ENCODE measurements at places on chromosomes 3 and 15.

- no peak for DNase-seq
Measured at GRCh38 chr15:33315044-33315443, 4.3 kb downstream of the RYR3 start.

GRCh38 chr3:193347521-193348501, 30.7 kb downstream of the ATP13A5 start:
- DNase-seq, result no peak

GRCh38 chr15:101209285-101209845, 42.5 kb downstream of the CHSY1 start:
- no peak for DNase-seq

DNA sequence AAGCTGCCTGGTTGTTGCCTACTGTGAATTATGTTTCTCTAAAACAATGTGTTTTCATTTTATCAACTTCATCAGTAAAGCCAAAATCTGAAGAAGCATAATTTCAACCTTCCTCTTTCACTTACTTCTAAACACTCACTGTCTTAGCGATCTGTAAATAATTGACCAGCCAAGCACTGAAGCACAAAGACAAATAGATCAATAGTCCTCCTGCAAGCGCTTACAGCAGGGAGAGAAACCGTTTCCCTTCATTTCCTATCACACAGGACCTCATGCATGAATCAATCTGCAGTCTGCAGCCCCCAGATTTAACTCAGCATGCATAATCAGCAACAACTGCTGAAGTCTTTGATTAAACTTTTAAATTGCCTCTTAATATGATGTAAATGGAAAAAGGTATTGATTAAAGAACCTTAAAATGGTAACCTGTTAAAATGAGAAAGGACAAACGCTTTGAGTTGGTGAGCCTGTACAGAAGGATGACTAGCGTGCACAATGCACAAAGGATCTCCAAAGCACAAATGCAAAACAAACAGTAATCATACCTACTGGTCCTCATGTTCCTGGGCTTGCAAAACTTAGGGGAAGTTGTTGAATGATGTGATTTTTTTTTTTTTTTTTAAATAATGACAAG, 370.2 kb upstream of the ZNF385D start:
- DNase-seq, result no peak

GRCh38 chr3:132606085-132606484, 9.0 kb downstream of the ACKR4 start:
- DNase-seq, result no peak

GRCh38 chr3:52705688-52706686, at the start of the genes GLT8D1 and SPCS1:
Gene GLT8D1, minus strand, starts transcription at chr3:52705791. Its CDS starts 5,331 bp downstream, at chr3:52700460.
Gene SPCS1, plus strand, starts transcription at chr3:52706106. Its CDS starts 141 bp downstream, at chr3:52706247.
- peak; percentile 86 for DNase-seq

GRCh38 chr15:100222349-100222715, 119.4 kb downstream of the ADAMTS17 start:
- no peak for DNase-seq

DNA sequence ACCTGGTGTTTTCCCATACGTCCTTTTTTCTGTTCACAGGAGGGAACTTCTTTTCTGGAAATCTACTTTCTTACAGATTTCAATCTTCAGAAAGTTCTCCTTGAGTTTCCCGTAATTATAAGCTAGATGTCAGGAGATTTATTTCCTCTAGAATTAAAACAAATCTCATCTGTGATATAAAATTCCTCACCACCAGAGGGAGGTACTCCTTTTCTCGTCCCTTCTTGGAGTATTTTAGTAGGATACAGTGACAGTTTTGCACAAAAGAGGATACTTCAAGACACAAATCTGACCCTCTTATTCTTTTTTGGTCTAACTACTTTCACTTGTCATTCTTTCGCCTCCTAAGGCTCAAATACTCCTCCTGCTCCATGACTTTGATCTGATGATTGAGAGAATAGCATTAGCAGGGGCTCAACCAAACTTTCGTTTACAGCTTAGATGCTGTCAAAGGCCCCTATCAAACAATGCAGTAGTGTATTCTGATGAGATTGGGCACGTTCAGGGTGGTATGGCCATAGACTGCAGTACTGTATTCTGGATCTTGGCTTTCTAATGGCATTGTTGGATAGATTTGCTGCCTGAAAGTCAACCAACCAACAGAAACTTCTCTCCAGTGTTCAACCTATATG, 38.0 kb downstream of the TMEM41A start:
- DNase-seq, result no peak

GRCh38 chr3:189094539-189094938, 77.2 kb upstream of the TPRG1 start:
- DNase-seq, result no peak

DNA sequence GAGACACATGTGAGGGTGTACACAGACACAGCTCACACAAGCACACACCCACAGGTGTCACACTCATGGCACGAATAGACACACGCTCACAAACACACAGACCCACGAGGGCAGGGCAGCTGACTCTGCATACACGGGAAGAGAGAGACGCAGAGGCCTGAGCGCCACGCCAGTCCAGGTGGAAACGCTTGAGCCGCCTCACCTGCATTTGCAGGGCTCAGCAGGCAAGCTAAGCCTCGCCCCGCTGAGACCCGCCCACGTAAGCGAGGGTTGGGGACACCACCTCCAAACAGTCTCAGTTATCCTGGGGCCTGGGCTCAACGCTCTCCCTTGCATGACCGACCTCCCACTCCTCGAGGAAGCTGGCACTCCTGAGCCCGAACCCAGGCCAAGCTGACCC, 73.2 kb downstream of the TLE3 start:
- no peak for DNase-seq

- DNase-seq, result no peak
Measured at GRCh38 chr15:97224191-97224641, 736.3 kb upstream of the ARRDC4 start.

DNA sequence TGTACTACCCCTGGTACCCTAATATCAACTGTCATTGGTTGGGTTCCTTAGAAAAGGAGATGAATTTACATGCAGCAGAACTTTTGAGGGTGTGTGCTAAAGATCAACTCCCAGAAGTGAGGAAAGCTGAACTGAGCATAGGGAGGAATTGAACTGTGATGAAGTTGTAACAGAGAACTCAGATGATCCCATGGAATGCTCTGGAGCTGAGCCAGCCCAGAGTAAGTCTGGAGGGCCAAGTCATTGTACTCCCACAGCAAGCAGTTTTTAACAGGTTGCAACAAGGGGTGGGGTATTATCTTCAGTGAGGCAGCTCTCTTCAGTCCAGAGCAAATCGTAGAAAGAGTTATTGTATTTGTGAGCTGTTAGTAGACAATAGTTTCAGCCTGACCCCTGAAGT, 572.3 kb downstream of the PYDC2 start:
- no peak for DNase-seq

- DNase-seq, result peak; percentile 21
Measured at GRCh38 chr3:172276103-172276502, 172.2 kb downstream of the GHSR start.

- DNase-seq, result no peak
Measured at GRCh38 chr3:60036803-60037202, 987.0 kb upstream of the CFAP20DC start.

DNA sequence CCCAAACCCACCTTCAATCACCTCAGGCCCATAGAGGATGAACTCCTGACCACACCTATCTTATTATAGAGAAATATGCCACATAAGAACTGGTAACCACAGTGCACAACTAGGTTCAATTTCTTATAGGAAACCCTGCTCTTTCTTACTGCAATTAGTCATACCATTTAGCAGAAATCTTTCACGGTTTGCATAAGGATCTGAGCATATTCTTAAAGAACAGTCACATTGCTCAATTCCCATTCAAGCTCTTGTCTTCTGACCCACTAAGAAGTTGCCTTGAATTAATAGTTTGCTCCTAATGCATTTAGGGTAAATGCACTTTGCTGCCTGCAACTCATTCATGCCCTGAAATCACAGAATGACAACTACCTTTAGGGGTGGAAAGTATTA, 9.2 kb downstream of the ERC2 start:
- DNase-seq, result no peak

DNA sequence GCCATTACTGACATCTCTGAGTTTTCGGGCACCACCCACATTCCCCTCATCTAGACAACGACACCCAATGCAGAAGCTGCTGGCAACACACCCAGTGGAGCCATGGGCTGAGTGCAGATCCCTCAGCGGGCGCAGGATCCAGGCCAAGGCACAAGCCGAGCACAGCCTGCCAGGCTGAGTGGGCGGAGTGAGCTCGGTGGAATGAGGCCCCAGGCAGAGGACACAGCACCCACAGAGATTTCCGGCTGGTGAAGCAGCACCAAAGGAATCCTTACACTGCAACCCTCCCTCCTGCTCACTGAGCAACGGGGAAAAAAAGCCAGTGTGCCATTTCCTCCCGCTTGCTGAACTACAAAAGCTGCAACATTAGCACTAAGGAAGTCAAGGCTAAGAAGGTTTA, 34.3 kb downstream of the ZMAT3 start:
- peak; percentile 54 for DNase-seq

DNA sequence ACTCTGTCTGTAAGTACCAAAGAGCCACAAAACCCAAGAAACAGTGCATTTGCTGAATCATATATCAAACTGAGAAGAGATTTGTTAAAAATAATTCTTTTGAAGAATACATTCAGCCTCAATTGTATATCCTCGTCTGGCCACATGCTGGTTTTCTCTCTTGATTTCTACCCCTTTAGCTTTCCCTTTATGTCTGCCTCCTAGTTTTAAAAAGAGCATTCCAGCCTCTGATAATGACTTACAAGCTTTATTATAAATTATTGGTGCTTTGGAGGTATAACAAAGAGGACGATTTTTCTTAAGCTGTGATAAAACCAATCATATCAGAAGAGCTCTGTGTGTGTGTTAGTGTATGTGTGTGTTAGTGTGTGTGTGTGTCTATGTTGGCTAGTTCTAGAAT, 70.4 kb upstream of the ROBO2 start:
- no peak for DNase-seq

DNA sequence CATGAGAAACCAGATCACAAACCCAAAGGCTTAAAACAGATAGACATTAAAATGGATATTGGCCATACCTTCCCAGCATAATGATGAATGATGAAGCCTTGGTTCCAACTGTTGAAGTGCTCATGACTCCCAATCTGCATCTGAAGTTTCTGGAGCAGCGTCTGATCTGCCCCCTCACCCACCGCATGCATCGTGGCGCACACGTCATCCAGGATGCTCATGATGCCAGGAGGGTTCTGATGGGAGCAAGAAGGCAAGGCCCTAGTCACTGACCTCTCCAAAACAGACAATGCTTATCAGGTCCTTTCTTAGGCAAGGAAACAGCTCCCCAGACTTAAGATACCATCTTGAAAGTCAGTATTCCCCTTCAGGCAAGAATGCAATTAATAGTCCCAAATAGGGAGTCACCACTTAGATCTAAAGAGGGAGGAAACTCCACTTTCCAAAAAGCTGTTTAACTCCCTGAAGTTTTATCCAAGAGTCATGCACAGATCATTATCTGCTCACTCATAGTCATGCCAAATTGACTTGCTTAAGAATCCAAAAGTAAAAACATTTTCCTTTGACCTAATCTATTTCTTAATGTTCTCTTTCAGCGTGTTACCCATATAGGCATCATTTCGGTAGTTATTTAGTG, 2.1 kb downstream of the LDHAL6B start:
- no peak for DNase-seq

GRCh38 chr15:43102187-43102586, 3.7 kb downstream of the UBR1 start:
- DNase-seq, result no peak

DNA sequence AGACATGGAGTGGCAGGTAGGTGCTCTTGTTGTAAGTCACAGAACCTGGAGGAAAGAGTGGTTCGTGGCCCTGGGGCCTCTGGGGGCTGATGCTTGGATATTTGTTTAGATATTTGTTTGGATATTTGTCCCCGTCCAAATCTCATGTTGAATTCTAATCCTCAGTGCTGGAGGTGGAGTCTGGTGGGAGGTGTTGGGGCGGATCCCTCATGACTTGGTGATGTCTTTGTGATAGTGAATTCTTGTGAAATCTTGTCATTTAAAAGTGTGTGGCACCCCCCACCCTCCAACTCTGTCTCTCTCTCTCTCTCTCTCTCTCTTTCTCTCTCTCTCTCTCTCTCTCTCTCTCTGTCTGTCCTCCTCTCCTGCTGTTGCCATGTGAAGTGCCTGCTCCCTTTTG, 122.4 kb downstream of the LPP start:
- no peak for DNase-seq

GRCh38 chr3:46929324-46929723, 47.2 kb downstream of the CCDC12 start:
- DNase-seq, result no peak

- no peak for DNase-seq
Measured at GRCh38 chr15:81754078-81754477, 291.7 kb downstream of the MEX3B start.

- DNase-seq, result no peak
Measured at GRCh38 chr15:41544650-41545015, 576 bp upstream of the RPAP1 start.

DNA sequence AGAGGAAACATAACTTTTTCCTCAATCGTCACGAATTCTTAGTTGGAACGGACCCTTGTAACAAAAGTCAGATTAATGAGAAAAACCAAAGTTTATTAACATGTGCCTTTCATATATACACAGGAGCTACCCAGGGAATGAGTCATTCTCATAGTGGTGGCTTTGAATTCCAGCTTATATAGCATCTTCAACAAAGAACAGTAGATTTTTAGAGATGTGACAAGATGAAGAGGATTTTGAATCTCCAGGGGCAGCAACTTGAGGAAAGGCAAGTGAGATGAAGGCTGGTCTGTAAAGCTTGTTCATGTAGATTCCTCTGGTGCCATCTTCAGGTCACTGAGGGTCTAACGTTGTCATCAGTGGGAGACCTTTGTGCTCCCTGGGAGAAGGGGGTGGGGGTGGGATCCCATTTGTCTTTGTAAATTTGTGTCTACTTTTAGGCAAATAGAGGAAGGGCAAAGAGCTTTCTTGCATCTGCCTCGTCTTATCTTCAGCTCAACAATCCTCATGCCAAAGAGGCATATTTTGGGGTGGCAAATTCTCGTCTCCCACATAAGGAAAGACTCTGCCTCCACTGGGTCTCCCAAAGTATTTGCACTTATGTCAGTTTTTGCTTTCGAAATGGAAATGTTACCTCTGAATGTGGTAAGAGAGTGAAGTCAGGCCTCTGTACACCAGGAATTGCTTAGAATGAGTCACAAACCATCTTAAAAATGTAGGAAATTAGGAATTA, 29.5 kb downstream of the CLEC3B start:
- no peak for DNase-seq

DNA sequence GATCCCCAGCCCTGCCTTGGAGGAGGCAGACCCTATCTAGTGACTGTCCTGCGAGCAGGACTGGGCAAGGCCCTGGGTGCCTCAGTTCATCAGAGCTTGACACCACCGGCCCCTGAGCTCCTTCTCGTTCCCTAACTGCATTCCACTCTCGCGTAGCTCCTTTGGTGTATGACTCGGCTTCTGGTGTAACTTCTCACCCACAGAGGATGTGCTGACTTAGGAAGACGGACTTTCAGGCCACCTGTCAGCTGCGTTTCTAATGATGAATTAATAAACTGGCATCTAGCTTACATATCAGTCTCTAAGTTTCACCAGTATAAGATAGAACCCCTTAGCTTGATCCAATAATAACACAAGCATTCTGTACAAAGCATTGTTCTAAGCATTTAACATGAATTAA, 17.5 kb downstream of the ABCF3 start:
- no peak for DNase-seq

- DNase-seq, result no peak
Measured at GRCh38 chr15:49494842-49495241, 71.8 kb downstream of the FGF7 start.

- DNase-seq, result no peak
Measured at GRCh38 chr3:96106701-96107100, 707.7 kb upstream of the EPHA6 start.

All from CD4-positive, alpha-beta T cell treated with Interleukin-21 for 1 hour (primary cell).